RKO (cell line): ENCODE measurements at places on chromosomes 4 and X.

DNA sequence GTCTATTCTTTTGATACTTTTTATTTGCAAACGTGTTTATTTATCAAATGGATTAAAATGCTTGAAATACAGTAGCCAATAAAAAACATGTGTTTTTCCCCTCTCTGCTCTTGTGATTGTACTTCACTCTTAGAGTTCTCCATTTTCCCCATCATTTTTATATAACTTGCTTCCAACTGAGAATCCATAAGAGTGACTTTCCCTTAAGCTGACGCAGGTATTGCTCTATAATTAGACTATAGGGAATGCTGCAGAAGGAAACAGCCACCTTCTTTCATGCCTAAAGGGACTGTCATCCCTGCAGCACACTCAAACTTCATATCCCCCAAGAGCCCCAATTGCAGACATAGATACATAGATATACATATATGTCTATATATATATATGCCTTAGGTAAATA, 456.9 kb downstream of the ADGRL3 start:
- DNase-seq, result no peak

GRCh38 chr4:176261481-176261880, 7.5 kb downstream of the ASB5 start:
- DNase-seq, result no peak

DNA sequence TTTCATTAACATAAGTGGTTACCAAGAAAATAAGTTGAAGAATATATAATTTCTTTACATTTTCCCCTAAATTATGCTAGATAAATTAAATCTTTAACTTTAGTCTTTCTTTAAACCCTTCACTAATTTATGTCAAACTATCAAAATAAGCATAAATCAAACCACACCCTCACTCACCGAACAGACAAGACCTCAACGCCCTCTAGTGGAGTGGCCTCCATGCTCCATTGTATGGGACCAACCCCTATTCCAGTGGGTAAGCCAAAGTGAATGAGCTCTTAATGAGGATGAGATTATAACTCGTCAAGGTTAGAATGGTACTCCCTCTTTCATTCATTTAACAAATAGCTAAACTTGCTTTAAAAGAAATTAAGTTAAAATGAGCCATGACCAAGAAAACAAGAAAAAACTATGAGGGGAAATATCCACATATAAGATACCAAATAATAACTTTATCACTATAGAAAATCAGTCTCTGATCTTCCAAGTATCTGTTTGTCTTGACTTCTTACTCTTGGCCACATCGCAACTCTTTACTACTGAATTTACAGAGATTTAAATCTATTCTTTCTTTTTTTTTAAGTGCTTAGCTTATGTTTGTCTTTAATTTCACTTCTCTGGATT, 15.6 kb upstream of the BBS12 start:
- peak; percentile 66 for DNase-seq

- DNase-seq, result peak; percentile 14
Measured at GRCh38 chrX:20224814-20225487, 41.8 kb downstream of the RPS6KA3 start.

- no peak for DNase-seq
Measured at GRCh38 chr4:66328803-66329574, 658.7 kb upstream of the EPHA5 start.

DNA sequence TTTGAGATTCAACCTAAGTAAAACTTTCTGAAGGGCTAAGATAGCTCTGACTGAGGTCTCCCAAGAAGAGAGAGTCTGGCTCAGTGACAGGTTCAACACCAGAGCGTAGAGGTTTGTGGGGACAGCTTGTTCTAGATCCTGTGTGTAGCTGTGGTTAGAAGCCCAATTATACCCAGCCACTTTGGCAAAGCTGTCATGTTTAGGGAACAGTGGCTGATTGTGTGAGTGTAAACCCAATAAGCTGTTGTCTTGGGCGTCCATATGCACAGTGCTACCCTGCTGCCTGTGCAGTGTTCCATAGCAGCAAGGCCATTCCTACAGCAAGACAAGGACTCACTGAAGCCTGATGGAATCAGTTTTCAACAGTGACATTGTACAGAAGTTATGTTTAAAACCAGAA, 11.2 kb upstream of the SCRG1 start:
- DNase-seq, result no peak
